Stomach (tissue), 19 donors: ENCODE measurements at places on chromosomes 11 and 22. TPM values are rescaled to one million over a fixed set of nuclear protein-coding genes. Genes with fewer than 3 reads are reported as not detected.

Gene OR52J3
- not detected for polyA plus RNA-seq

GRCh38 chr11:77287136-77287535, 14.3 kb downstream of the GDPD4 start:
- H3K27me3 ChIP-seq, result no peaks in the 10 kb centered on the region
- H3K27ac ChIP-seq, result no peak overlapping the region
- H3K4me1 ChIP-seq, result no peaks in the 10 kb centered on the region
- H3K36me3 ChIP-seq, result no peaks in the 10 kb centered on the region

Gene NUMA1
- 84.2 TPM for polyA plus RNA-seq

Gene DNHD1
- 2.6 TPM for polyA plus RNA-seq

DNA sequence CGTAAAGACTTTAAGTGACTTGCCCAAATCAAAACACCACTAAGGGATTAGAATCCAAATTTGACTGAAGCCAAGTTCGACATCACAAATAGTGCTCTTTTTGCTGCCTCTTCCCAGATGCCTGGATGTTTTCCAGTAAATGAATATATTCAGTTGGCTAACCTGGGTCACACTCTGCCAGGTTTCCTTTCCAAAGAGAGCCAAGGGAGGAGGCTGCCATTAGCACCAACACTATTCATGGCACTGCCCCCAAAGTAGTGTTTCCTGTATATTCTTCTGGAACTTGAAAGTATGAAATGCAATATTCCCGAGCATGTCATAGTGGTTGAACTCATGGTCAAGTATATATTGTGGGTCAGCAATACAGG, 219.3 kb upstream of the UBASH3B start:
- no peak overlapping the region for H3K4me3 ChIP-seq
- DNase-seq, result no peak
- H3K4me1 ChIP-seq, result no peaks in the 10 kb centered on the region
- no peak overlapping the region for H3K27ac ChIP-seq
- no peaks in the 10 kb centered on the region for H3K36me3 ChIP-seq
- no peaks in the 10 kb centered on the region for H3K27me3 ChIP-seq

GRCh38 chr11:66317723-66318599, 1.1 kb upstream of the CD248 start:
- H3K27ac ChIP-seq, result peak overlapping the region; percentile 94
- peak; percentile 91 for DNase-seq
- H3K4me1 ChIP-seq, result peaks cover 44% of the 10 kb centered on the region
- H3K4me3 ChIP-seq, result peak overlapping the region; percentile 56

Gene PANX2
- not detected for polyA plus RNA-seq

GRCh38 chr11:107606141-107606540, 15.2 kb downstream of the ELMOD1 start:
- H3K27ac ChIP-seq, result no peak overlapping the region
- H3K27me3 ChIP-seq, result peaks cover 39% of the 10 kb centered on the region
- H3K36me3 ChIP-seq, result no peaks in the 10 kb centered on the region
- no peak overlapping the region for H3K4me3 ChIP-seq
- H3K4me1 ChIP-seq, result no peaks in the 10 kb centered on the region
- no peak for DNase-seq

Gene CCDC116
- polyA plus RNA-seq, result not detected

DNA sequence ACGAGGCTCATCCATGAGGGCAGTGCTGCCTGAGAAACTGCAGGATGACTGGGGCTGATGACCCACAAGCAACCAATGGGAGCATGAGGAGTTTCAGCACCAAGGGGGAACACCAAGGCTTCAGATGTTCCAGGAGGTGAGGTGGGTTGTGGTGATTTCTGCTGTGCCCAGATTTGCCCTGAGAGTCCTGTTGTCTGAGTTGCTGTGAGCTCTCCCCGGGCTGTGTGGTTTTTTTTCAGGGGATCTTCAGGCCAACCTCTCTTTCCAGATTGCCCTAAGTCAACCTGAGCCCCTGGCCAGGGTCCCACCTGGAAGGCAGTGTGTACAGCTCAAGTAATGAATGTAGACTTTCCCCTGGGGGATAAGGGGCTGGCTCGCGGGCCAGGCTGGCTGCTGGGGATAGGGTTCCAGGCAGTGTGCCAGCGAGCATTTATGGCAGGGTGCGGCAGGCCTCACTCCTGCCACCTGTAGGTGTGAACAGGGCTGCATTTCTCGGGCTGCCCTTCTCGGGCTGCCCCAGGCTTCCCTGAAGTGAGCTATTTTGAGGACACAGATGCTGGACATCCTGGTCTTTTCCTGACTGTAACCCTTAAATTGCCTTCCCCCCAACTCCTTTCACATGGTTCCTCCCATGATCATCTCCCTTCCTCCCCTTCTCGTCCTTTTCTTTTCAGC, 9.8 kb downstream of the SLC22A6 start:
- no peak overlapping the region for H3K4me3 ChIP-seq
- no peaks in the 10 kb centered on the region for H3K36me3 ChIP-seq
- no peaks in the 10 kb centered on the region for H3K27me3 ChIP-seq
- peak; percentile 72 for DNase-seq
- H3K27ac ChIP-seq, result no peak overlapping the region

DNA sequence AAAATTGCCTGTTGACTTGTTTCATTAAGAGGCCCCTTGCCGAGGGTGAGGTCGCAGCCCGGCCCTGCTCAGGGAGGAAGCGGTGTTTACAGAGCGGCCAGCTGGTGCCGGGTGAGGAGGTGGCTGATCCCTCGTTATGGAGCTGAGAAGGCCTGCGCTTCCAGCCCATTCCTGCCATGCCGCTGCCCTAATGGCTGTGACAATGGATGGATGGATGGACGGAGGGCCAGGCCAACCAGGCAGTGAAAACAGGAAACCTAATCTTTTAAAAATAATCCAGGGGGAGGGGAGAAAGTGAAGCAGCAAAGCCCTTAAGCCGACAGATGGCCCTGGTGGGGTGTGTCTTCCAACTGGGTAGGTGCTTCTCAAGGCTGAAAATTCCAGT, 38.5 kb downstream of the BCR start:
- H3K4me3 ChIP-seq, result no peak overlapping the region
- peak; percentile 67 for DNase-seq
- H3K27ac ChIP-seq, result peak overlapping the region; percentile 86

GRCh38 chr11:8192016-8192895, 23.4 kb upstream of the RIC3 start:
- peaks cover 4% of the 10 kb centered on the region for H3K4me1 ChIP-seq
- no peak overlapping the region for H3K27ac ChIP-seq
- peak; percentile 88 for DNase-seq
- H3K36me3 ChIP-seq, result no peaks in the 10 kb centered on the region

- DNase-seq, result peak; percentile 17
- H3K4me1 ChIP-seq, result peaks cover 8% of the 10 kb centered on the region
- no peaks in the 10 kb centered on the region for H3K27me3 ChIP-seq
- no peaks in the 10 kb centered on the region for H3K36me3 ChIP-seq
- no peak overlapping the region for H3K4me3 ChIP-seq
Measured at GRCh38 chr22:32416556-32417085, 4.6 kb upstream of the RTCB start.

- H3K36me3 ChIP-seq, result peaks cover 6% of the 10 kb centered on the region
- DNase-seq, result peak; percentile 84
- H3K27me3 ChIP-seq, result no peaks in the 10 kb centered on the region
- peak overlapping the region; percentile 83 for H3K4me3 ChIP-seq
- peaks cover 36% of the 10 kb centered on the region for H3K4me1 ChIP-seq
Measured at GRCh38 chr11:59615120-59615636, 396 bp downstream of the OSBP start.

DNA sequence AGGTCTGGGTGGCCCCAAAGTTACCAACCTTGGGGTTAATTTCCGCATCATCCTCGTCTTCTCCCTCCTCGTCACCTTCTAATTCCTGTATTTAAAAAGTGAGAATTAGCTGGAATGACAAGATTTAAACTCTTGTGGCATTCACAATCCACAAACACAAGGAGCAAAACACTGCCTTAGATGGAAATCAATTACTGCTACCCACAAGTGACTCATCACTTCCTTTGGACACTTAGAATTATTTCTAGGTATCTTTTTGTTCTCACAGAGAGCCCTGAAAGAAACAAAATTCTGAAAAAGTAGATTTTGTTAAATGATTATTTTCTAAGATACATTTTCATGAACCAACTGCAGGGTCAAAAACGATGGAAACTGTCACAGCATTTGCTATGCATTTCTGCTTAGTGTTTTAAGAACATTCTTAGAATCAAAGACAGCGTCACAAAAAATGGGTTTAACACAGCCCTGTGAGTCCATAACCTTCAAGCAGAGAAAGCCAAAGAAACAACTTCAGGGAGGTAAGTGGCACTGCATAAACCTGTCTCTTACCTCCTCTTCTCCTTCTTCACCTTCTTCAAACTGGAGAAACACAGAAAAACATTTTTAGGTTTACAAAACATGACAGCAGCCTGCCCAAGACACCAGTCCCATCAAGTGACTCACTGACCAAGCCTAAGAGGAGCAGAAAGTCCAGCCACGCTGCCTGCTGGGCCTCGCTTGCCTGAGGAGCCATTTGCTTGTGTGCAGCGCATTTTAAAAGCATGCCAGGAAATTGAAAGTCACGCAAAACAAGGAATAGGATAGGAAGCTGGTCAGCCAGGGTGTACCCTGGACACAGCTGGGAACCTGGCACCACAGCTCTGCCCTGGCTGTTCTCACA, 22.3 kb upstream of the PHLDA2 start:
- no peaks in the 10 kb centered on the region for H3K27me3 ChIP-seq
- DNase-seq, result no peak
- H3K4me3 ChIP-seq, result no peak overlapping the region
- H3K36me3 ChIP-seq, result peaks cover 96% of the 10 kb centered on the region
- no peak overlapping the region for H3K27ac ChIP-seq

GRCh38 chr11:46914363-46914762, 4.0 kb downstream of the LRP4 start:
- H3K4me3 ChIP-seq, result no peak overlapping the region
- no peaks in the 10 kb centered on the region for H3K36me3 ChIP-seq
- DNase-seq, result no peak
- H3K4me1 ChIP-seq, result peaks cover 15% of the 10 kb centered on the region

Gene OVOL1
- polyA plus RNA-seq, result 1.3 TPM

Gene PHETA2
- polyA plus RNA-seq, result 8.4 TPM

GRCh38 chr11:2912498-2912897, 16.7 kb downstream of the PHLDA2 start:
- no peak overlapping the region for H3K4me3 ChIP-seq
- H3K27me3 ChIP-seq, result no peaks in the 10 kb centered on the region
- H3K27ac ChIP-seq, result peak overlapping the region; percentile 83
- H3K4me1 ChIP-seq, result peaks cover 49% of the 10 kb centered on the region
- no peaks in the 10 kb centered on the region for H3K36me3 ChIP-seq
- peak; percentile 96 for DNase-seq

Gene C11orf71
- 8.6 TPM for polyA plus RNA-seq

DNA sequence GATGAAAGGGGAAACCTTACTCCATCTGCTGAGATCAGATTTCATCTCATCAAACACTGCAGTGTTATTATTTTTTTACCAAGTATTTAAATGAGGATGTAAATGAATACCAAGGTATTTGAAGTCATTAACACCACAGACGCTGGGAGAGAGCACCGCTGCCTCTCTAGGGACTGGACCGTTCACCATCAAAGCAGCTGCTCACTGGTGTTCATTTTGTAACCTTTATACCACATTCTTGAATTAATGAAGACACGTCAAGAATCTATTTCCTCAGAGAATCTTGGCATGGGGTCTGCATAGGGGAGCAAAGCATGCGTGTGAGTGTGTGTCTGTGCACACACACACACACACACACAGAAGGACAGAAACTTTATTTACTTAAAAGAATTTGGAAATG, 15.6 kb downstream of the SIAE start:
- H3K4me3 ChIP-seq, result no peak overlapping the region
- H3K27me3 ChIP-seq, result no peaks in the 10 kb centered on the region
- no peak for DNase-seq

GRCh38 chr11:42329929-42330565, 870.6 kb upstream of the LRRC4C start:
- H3K27ac ChIP-seq, result no peak overlapping the region
- no peak overlapping the region for H3K4me3 ChIP-seq
- no peaks in the 10 kb centered on the region for H3K4me1 ChIP-seq
- H3K27me3 ChIP-seq, result no peaks in the 10 kb centered on the region
- no peaks in the 10 kb centered on the region for H3K36me3 ChIP-seq

Gene KIRREL3
- polyA plus RNA-seq, result 0.31 TPM

- H3K4me3 ChIP-seq, result no peak overlapping the region
- no peak overlapping the region for H3K27ac ChIP-seq
- no peaks in the 10 kb centered on the region for H3K27me3 ChIP-seq
Measured at GRCh38 chr11:118198370-118198769, 21.9 kb upstream of the SCN2B start.

DNA sequence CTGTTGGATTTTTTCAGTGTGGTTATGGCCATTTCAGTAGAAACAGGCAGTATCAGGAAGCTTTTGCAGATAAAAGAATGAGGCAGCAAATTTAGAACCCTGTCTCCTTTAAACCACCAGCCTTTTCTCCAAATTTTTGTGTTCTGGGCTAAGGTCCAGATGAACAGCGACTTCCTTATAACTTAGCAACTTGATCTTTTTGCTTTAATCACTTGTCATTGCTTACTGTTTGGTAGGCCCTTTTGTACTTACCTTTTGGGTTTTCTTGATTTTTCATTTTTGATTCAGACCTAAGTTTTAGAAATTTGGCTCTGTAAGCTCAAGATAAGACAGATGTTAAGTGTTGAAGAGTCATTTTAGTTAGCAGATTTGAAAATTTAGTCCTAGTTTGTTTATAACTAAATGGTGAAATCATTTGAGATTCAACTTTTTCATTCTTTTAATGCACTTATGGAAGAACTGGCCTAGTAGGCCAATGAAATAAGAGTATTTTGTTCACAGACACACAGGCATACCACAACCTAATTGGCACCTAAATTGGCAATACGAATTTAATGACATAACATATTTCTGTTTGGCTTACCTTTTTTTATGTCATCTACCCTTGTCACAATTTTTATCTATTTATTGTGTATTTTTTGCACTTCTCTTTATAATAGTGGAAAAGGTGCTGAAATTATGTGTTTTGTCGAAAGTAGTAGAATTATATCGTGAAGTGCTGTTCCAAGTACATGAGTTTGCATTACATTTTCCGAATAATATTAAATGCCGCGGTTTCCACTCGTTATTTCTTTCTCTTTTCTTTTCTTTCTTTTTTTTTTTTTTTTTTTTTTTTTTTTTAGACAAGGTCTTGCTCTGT, 2.1 kb downstream of the RTN3 start:
- no peaks in the 10 kb centered on the region for H3K36me3 ChIP-seq
- no peaks in the 10 kb centered on the region for H3K27me3 ChIP-seq
- H3K4me3 ChIP-seq, result peak overlapping the region; percentile 92
- peaks cover 54% of the 10 kb centered on the region for H3K4me1 ChIP-seq
- H3K27ac ChIP-seq, result peak overlapping the region; percentile 96

DNA sequence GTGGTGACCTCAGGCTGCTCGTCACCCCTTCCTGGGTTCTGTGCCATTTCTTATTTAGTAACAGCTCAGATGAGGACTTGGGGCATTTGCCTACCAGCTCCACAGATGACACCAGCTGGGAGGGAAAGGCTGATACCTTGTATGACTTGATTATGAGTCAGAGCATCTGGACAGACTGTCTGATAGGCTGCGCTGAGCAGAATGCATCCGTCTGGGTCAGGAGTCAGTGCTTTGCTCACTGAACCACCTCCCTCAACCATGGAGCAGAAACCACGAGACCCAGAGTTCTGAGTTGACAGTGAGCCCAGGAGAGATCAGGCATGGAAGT, 6.8 kb downstream of the ST14 start:
- H3K36me3 ChIP-seq, result no peaks in the 10 kb centered on the region
- peak overlapping the region; percentile 20 for H3K27ac ChIP-seq
- no peaks in the 10 kb centered on the region for H3K27me3 ChIP-seq
- DNase-seq, result peak; percentile 49
- peaks cover 20% of the 10 kb centered on the region for H3K4me1 ChIP-seq
- H3K4me3 ChIP-seq, result no peak overlapping the region

Gene CAPN5
- 10.0 TPM for polyA plus RNA-seq

Gene DDIAS
- polyA plus RNA-seq, result 0.31 TPM

Gene EXPH5
- polyA plus RNA-seq, result 0.75 TPM

GRCh38 chr22:38886333-38886732, 14.3 kb upstream of the CBX6 start:
- DNase-seq, result no peak
- H3K27ac ChIP-seq, result no peak overlapping the region
- H3K27me3 ChIP-seq, result no peaks in the 10 kb centered on the region
- H3K4me1 ChIP-seq, result peaks cover 23% of the 10 kb centered on the region
